ENCODE measurements at places on chromosomes 3 and 15.

DNA sequence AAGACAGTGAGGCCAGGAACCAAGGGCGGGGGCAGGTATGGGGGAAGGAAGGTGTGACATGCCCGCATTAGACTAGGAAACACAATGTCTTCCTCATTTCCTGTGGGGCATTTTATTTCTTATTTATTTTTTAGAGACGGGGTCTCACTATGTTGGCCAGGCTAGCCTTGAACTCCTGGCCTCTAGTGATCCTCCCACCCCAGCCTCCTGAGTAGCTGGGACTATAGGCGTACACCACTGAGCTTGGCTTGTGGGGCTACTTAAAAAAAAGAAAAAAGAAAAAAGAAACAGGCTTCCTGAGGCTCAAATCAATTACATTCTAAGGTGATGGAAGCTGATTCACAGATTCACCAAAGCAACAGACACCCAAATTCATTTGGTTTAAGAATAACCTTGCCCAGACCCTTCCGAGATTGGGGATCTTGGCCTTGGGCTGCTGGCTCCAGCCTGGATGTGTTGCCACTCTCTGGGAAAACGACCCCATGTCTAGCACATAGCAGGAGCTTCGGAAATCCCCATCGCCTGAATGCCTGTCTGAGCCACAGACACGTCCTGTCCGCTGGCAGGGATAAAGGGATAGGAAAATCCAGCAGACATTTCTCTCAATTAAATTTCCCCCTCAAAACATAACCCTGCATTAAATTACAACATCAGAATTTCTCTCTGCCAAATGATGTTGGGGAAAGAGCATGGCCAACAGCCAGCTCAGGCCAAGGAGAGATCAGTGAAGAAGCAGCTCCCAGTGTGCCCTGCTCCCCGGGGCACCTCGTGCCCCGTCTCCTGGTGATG, 13.0 kb downstream of the CPN2 start:
- DNase-seq: no peak

DNA sequence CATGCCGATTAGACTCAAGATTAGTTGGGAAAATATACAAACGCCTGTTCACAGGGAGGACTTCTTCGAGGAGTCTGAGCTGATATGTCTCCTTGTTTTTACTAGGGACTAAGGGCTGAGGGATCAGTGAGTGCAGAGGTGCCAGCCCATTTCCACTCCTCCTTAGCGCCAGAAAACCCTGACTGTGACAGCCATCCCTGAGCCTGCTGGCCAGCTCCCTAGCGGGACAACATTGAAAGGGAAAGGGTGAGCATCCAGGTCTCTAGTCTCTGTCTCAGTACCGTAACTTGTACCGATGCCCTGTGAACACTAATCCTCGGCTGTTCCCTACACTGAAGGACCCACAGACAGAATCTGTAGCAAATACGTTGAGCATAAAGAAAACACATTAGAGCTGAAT, 243.4 kb downstream of the WNT5A start:
- no peak for DNase-seq

DNA sequence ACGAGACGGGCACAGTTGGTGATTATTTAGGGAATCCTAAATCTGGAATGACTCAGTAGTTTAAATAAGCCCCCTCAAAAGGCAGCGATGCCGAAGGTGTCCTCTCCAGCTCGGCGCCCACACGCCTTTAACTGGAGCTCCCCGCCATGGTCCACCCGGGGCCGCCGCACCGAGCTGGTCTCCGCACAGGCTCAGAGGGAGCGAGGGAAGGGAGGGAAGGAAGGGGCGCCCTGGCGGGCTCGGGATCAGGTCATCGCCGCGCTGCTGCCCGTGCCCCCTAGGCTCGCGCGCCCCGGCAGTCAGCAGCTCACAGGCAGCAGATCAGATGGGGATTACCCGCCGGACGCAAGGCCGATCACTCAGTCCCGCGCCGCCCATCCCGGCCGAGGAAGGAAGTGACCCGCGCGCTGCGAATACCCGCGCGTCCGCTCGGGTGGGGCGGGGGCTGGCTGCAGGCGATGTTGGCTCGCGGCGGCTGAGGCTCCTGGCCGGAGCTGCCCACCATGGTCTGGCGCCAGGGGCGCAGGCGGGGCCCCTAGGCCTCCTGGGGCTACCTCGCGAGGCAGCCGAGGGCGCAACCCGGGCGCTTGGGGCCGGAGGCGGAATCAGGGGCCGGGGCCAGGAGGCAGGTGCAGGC, 318.0 kb downstream of the FGF12 start:
- DNase-seq: no peak

DNA sequence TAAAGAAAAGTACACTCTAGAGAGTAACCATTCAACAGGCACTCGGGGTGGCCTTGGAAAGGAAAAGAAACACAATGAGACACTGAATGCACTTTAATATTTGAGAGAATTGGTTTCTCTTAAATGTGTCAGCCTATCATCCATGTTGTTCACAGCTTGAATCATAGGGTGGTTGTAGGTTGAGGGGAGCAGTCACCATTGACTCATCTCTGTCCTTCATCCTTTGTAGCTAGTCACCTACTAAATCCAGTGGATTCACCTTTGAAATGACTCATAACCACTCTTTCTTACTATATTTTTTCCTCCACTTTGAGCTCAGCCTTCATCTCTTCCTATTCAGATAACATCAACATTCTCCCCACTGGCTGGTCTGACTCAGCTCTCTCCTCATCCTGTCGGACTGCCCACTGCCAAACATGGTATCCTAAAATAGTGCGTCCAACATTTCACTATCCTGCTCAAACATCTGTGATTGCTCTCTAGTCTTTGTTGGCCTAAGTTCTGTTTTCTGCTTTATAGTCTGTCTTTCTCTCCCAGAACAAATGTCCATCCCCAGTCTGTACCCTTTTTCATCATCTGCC, 182.7 kb upstream of the GADL1 start:
- no peak for DNase-seq
